ENCODE measurements at places on chromosomes 12 and 14.

- no peak for DNase-seq
These were observed 475.3 kb downstream of the EGLN3 start for GRCh38 chr14:33475623-33476022.

DNA sequence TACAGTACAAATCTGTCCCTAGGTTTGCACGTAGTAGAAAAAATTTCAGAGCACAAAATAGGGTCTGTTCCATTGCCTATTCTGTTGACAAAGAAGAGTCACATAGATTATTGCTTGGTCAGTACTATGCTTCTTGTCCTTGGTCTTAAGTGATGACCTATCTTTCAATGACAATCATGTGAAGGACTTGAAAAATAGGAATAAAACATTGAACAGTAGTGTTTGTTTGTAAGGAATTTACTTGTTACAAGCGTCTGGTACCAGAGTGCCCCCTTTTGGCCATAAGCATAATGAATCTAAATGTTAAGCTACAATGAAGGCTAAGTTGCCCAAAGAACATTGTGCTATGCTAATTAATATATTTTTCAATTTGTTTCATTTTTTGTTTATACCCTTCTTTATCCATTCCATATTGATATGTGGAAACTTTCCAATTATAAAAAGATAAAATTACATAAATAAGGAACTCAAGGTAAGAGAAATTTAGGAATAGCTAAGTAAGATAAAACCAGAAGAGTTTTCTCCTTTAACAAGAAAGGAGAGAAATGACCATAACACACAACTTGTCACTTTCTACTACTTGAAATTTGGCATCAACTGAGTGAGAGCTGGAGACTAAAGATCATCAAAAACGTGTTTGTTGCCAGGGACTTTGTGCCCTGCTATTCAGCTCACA lies 204.7 kb downstream of the EPS8 start:
- DNase-seq, result peak; percentile 11

DNA sequence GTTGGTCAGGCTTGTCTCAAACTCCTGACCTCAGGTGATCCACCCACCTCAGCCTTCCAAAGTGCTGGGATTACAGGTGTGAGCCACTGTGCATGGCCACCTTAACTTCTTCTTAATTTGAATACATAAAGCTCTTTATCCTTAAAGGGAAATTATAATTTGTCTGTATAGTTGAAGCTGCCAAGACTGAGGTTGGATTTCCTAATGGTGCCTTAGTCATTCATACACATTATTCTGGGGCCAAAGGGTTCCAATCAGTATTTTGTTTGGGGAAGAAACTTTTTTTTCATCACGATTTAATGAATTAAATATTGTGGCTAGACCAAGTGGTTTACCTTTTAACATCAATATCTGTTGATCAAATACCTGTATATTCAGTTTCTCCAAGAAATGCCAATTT lies 135.9 kb downstream of the SYT1 start:
- DNase-seq, result no peak

- peak; percentile 45 for DNase-seq
These were observed 376.8 kb downstream of the DPF3 start for GRCh38 chr14:72516936-72517700.

GRCh38 chr14:101290611-101291010 lies 270.7 kb upstream of the DIO3 start:
- no peak for DNase-seq

GRCh38 chr14:69910871-69911270 lies 31.7 kb downstream of the SMOC1 start:
- no peak for DNase-seq

GRCh38 chr14:101735453-101735852 lies 26.1 kb upstream of the PPP2R5C start:
- DNase-seq, result no peak

- DNase-seq, result no peak
These were observed 177.9 kb upstream of the KITLG start for GRCh38 chr12:88758176-88758575.

GRCh38 chr12:62957233-62957953 lies 22.4 kb upstream of the PPM1H start:
- DNase-seq, result no peak

GRCh38 chr12:112599871-112600270 lies 181.1 kb downstream of the PTPN11 start:
- DNase-seq, result no peak

DNA sequence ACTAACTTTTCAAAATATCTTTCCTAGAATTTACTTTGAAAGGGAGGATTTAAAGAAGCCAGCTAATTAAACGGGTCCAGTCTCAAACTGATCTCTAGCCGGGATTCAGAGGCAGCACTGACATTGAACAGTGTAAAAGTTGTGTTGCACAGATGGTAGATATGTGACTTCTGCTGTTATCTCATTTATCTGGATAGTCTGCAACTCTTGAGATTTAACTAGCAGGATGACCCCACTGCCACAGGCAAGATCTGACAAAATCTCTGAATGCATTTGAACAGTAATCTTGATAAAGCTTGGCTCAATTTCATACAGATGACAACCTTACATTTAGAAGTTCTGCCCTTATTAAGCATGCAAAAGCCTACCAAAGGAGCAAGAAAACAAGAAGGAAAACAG lies 138.0 kb upstream of the CPNE8 start:
- no peak for DNase-seq

DNA sequence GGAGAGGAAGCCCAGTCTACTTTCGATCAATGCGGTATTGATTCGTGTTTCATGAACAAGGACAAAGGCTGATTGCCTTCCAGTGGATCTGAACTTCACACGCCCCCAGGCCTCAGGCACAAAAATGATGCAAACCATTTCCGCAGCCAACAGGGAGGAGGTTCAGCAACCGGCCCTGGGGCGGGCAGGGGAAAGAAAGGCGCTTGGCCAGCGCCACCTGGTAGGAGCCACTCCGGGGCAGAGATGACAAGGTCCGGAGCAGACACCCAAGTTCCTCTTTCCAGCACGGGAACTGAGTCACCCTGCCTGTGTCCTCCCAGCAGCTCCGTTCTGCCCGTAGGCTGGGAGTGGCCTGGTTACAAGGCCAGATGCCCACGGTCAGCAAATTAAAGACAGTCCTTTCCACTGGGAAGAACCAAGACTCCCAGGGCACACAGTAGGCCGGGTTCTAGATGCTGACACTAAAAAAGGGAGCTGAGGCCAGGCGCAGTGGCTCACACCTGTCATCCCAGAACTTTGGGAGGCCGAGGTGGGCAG lies 136.3 kb downstream of the SCARB1 start:
- peak; percentile 17 for DNase-seq

- peak; percentile 83 for DNase-seq
These were observed 69.4 kb upstream of the EVL start for GRCh38 chr14:99995700-99996356.

DNA sequence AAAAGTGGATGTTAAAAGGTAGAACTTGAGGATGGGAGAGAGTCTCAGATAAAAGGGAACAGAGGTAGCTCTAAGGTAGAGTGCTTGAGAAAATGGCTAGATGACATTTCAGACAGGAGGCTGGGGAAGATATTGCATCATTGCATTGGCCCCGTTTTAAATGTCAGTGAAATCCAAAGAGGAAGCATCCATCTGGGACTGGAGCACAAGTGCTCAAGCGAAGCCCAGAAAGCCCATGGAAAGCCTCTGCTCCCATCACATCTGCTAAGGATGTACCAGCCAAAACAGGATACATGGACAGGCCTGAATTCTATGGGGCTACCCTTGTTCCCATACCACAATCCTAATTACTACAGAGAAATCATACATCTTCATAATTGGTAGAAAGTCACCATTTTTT lies 581.5 kb upstream of the TMEM132C start:
- DNase-seq, result no peak

GRCh38 chr12:4265280-4265679 lies 8.3 kb upstream of the CCND2 start:
- DNase-seq, result no peak

- no peak for DNase-seq
These were observed 159.3 kb downstream of the TTC7B start for GRCh38 chr14:90656973-90657372.

- DNase-seq, result no peak
These were observed 729.2 kb downstream of the LRFN5 start for GRCh38 chr14:42335918-42336317.

GRCh38 chr12:120468821-120469449 lies 613 bp downstream of the SRSF9 start:
- DNase-seq, result peak; percentile 74

- DNase-seq, result no peak
These were observed 64.1 kb downstream of the APPL2 start for GRCh38 chr12:105171691-105172436.

DNA sequence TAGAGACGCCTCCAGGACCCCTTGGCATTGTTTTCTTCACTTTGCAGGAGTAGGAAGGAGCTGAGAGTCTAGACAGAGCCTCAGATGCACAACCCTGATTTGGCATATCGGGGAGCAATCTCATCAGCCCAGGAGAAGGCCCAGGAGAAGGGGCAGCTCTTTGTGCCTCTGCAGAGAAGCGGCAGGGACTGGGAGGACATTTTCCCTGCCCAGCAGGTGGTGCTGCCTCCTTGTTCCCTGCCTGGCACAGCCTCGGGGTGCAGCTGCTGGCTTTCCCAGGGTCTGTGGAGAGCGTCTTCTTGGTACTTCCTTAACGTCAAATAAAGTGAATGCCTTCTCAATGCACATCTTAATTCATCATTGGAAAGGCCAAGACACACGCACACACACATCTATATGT lies 419.5 kb downstream of the TMEM121 start:
- no peak for DNase-seq

DNA sequence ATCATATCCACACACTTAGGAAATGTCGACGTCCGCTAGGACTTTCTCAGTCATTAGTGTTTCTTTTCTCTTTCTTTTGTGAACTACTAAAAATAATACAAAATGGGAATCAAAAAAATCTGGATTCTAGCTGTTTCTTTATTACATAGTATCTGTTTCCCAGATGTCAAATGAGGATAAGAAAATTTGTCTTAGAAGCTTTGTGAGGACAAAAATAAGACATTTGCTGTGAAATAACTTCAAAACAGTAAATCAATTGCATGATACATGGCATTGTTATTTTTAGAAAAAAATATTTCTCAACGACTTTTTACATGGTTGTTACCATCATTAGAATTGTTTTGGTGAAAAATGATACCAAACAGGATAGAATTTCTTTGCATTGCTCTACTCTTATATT lies 71.4 kb upstream of the IFNG-AS1 start:
- no peak for DNase-seq

DNA sequence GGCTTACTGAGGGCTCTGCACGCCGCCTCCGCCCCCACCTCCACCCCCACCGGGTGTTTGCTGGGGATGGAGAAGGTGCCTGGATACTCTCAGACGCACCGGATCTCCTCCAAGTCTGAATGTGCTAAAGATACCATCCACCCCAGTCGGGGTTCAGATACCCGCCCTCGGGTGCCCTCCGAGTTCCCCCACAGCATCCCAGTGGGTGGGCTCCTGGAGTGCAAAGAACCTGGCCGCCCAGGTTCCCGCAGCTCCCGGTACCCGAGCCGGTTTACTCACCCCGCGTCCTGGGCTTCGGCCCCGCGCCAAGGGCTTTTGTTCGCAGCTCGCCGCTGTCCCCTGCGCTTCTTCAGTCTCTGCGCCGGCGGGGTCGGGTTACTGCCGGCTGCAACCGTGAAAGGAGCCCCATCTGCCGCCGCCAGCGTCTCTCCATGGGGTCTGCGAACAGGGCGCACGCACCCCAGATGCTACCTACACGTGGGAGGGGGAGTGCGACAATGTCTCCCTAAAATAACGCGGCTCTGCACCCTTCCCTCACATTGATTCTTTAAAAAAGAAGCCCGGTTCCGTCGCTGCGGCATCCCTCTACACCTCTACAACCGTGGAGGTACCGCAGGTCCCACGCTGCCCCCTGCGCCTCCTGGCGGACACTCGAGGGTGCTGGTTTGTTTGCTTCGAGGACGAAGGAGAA lies at the start of gene CCDC177:
Gene CCDC177, minus strand, starts transcription at position 609 of the 691 bp plus-strand sequence. CDS start 1,249 bp downstream, outside the sequence.
- peak; percentile 82 for DNase-seq

GRCh38 chr12:34388636-34389377 lies 366.5 kb downstream of the ALG10 start:
- DNase-seq, result no peak

- DNase-seq, result no peak
These were observed 19.4 kb upstream of the SELPLG start for GRCh38 chr12:108653082-108653516.

GRCh38 chr12:125922330-125922729 lies 857.1 kb downstream of the AACS start:
- no peak for DNase-seq

GRCh38 chr14:41498959-41499358 lies 107.7 kb upstream of the LRFN5 start:
- no peak for DNase-seq

- DNase-seq, result no peak
These were observed 218.4 kb downstream of the SOX5 start for GRCh38 chr12:23731035-23731434.

GRCh38 chr14:37932008-37932407 lies 275.7 kb upstream of the SSTR1 start:
- no peak for DNase-seq

DNA sequence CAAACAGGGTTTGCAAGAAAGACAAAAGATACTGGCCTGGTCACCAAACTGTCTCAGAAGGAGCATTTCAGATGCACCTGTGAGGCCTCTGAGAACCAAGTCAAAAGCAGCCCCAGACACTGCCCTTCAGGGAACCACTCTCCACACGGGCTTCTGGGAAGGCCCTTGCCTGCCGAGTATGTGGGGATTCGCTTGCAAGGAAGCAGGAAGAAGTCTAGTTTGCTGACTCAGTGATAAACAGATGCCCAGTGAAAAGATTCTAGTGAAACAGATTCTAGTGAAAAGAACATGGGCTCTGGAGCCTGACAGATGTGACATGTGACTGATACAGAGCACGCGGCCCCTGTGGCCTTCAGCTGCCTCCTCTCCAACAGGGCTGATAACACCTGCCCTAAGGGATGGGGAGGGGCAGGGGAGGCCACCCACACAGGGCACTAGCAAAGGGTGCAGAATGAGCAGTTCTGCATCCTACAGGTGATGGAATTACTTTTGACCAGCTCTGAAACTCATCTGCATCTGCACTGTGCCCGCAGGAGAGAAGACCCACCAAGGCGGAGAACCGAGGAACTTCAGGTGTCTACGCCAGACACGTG lies 19.1 kb downstream of the AMN start:
- DNase-seq, result no peak

DNA sequence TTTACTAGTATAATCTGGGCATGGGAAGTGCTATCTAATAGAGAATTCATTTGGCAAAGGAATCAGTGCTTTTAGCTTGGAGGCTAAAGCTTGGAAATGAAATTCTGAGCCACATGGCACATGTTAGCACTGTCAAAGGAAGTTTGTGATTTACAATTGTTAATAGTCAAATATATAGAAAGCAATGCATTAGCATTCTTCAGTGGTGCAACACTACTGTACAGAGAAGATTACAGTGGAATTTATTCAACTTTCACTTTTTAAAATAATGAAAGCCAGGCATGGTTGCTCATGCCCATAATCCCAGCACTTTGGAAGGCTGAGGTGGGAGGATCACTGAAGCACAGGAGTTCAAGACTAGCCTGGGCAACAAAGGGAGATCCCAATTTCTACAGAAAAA lies 45.9 kb downstream of the PAX9 start:
- no peak for DNase-seq

DNA sequence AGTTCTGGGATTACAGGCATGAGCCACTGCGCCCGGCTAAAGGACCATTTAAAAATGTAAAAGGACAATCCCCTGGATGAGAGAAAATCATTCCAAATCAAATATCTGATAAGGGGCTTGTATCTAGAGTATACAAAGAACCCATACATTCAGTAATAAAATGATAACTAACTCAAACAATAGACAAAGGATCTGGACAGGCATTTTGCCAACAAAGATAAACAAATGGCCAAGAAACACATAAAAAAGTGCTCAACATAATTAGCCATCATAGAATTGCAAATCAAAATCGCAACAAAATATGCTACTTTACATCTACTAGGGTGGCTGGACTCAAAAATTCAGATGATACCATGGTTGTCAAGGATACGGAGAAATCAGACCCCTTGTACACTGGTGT lies 8.5 kb upstream of the BICD1 start:
- no peak for DNase-seq

Measured in germinal center (tissue), 1 donor.